Activated CD4-positive, alpha-beta T cell treated with anti-CD3 and anti-CD28 coated beads for 4 hours (primary cell): ENCODE measurements at places on chromosomes 3 and 15.
A peak's percentile ranks its signal among the peaks of the same experiment; 100 is the strongest.

GRCh38 chr15:46270481-46271147, 635.8 kb downstream of the SQOR start:
- DNase-seq: no peak

- no peak for DNase-seq
Observed at GRCh38 chr3:69231929-69232440, 109.6 kb upstream of the LMOD3 start.

- DNase-seq: no peak
Observed at GRCh38 chr3:133812872-133813271, 7.3 kb downstream of the SRPRB start.

- DNase-seq: no peak
Observed at GRCh38 chr3:197519801-197520211, 36.0 kb downstream of the BDH1 start.

GRCh38 chr3:60812502-60812901, 438.8 kb downstream of the FHIT start:
- DNase-seq: no peak

- no peak for DNase-seq
Observed at GRCh38 chr15:99264125-99264524, 12.8 kb downstream of the LRRC28 start.

GRCh38 chr15:59168536-59168935, 38.1 kb upstream of the LDHAL6B start:
- DNase-seq: no peak

DNA sequence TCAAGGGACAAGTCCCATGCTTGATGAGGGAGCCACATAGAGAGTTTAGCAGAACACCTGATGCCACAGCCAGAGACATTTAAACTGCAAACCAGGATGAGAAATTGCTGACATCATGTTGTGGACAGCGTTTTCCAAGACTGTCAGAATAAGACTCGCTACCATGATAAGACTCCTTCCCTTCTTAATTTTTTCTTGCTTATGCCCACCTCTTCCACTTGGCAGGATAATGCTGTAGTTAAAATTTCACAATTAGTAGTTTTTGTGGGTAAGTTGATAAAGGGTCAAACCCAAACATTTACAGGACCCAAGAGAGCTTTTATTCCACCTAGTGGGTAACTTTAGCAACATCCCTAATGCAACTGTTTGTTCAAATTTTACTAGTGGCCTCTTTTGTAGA, 3.0 kb upstream of the PIAS1 start:
- no peak for DNase-seq

GRCh38 chr3:33058765-33059164, 38.2 kb downstream of the GLB1 start:
- no peak for DNase-seq

DNA sequence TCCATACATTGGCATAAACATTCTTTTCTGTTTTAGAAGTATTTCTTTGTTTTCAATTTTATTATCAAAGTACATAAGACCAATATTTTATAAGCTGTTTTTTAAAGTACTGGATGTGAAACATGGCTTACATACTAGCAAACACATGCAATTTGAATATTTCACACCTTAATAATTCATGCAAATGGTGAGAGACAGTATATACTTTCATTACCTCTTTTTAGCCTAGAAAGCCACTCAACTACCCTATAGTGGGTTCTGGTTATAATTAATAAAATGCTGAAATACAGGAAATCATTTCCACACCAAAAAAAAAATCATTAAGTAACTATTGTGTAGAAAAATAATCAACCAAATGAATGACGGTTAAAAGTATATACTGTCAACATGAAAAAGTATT, 38.5 kb upstream of the MELTF start:
- no peak for DNase-seq

DNA sequence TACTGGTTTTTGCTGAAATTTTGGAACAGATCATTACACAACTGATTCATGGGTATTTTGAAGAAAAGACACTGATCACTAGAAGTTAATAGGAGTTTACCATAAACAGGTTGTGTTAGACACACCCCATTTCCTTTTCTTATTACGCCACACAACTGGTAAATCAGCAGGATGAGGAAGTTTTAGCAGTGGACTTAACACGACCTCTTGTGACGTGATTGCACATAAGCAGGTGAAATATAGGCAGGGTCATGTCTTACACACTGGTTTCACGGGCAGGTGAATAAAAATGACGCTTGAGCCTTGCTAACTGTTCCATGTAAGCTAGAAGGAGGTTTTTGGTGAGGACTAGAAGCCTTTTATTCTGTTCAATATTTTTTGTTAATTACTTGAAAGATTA, 27.1 kb upstream of the TPRG1 start:
- DNase-seq: peak; percentile 19

DNA sequence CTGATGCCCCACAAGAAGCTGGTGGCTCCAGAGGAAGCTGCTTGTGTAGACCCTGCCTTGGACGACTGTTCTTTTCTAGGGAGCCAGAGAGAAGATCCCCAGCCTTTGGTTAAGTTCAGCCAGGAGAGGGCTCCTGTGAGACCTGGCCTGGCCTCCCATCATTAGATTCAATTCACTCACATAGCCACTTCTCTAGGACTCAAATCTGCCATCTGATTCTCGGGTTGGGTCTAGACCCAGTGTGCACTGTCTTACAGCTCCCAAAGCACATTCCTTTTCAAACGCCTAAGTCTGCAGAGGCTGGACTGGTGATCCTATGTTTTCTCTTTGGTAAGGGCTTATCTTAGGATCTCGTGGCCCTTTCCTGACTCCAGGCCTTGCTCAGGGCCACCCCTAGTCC, 81.7 kb upstream of the NPHP3 start:
- no peak for DNase-seq

DNA sequence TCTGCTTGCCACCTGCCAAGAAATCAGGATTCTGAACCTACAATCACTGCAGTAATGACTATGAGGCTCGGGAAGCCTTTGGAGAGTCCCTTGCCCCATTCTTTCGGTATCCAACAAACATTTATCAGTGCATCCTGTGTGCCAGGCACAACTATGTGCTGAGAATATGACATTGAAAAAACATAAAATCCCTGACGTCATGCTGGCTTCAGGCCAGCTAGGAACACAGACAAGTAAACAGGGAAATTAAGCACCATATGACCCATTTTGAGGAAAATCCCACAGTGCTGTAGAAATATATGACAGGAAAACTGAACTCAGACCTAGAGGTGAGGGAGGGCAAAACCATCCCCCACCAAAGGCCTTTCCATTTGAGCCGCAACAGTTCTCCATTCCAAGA, 34.1 kb upstream of the DET1 start:
- no peak for DNase-seq

GRCh38 chr15:101127506-101128076, 124.3 kb downstream of the CHSY1 start:
- DNase-seq: peak; percentile 12

DNA sequence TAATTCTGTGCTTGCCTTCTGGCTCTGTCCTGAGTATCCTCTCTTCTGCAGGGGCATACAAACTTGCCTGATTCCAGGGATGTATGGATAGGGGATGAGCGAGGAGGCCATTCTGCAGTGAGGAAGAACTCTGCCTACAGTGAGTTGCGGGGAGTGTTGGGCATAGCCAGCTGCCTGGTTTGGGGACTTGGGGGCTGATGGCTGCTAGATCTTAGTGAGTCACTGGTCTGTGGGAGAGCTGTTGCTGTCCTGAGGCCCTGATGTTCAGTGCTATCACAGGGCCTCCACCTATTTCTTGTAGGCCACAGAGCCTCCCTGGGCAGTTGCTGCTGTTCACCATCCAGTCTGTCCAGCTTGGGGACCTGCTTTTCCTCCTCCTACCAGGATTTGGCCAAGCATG, 20.3 kb downstream of the CDAN1 start:
- no peak for DNase-seq

- DNase-seq: no peak
Observed at GRCh38 chr3:46304739-46305138, 49.2 kb upstream of the CCR2 start.

GRCh38 chr3:45582430-45582829, 12.1 kb upstream of the LIMD1 start:
- no peak for DNase-seq

DNA sequence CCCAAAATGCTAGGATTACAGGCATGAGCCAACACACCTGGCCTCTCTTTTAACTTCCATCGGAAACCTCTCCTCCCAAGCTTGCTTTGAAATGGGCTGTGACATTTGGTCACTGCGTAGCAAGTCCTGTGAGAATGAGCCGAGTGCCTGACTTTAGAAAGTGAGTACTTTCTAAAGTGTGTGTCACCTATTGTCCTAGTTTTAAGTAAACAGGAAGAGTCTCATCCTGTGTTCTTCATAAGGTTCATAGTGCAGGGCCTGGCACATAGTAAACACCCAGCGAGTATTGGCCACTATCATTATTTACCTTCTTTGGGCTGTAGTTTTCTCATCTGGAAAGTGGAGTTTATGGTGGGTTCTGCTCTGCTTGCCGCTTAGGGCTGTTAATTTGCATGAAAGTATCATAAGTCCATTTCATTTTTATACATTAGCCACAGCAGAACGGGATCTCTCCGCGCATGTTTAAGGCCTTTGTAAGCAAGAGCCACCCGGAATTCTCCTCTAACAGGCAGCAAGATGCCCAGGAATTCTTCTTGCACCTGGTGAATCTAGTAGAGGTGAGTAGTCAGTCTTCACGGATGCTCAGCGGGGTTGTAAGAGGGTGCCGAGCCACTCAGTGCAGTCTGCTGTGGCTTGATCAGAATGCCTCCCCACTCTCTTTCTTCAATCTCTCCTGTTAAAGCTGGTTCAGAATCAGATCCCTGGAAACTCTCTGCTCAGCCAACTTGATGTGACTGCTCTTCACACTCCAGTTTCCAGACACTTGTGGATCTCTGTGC, 87.2 kb downstream of the USP13 start:
- DNase-seq: no peak
